ENCODE measurements at places on chromosomes 6 and 20.

GRCh38 chr6:89035252-89036101 lies 45.1 kb upstream of the PNRC1 start:
- DNase-seq = no peak

DNA sequence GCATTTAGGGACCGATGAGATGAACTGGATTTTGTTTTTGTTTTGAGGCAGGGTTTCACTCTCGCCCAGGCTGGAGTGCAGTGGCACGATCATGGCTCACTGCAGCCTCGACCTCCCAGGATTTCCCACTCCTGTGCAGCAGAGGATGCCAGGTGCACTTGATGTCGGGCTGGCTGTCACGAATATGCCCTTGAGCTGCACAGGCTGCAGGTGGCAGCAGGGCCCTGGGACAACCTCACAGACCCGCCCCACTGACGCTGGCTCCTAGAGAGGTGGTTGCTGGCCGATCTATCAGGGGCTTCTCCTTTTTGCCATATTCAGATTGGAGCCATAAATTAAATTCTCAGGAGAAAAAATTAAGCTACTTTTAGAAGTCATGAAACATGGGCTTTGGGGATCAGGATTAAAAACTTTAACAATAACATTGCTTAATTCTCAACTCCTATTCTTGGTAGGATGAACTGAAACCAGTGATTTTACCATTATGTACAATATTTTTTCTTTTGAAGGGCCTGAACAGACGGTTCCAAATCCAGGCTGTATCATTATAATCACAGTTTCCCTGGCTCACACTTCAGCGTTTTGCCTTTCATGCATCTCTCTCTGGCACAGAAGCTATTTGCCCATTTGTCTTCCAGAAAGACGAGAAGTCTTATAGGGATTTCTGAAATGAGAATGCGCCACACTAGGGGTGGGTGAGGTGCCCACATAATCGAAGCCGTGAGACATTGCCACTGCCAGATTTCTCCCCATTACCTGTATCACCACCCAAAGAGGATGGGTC lies 32.4 kb downstream of the NQO2 start:
- no peak for DNase-seq

- DNase-seq = no peak
These were observed 220.0 kb upstream of the THBS2 start for GRCh38 chr6:169473663-169474062.

DNA sequence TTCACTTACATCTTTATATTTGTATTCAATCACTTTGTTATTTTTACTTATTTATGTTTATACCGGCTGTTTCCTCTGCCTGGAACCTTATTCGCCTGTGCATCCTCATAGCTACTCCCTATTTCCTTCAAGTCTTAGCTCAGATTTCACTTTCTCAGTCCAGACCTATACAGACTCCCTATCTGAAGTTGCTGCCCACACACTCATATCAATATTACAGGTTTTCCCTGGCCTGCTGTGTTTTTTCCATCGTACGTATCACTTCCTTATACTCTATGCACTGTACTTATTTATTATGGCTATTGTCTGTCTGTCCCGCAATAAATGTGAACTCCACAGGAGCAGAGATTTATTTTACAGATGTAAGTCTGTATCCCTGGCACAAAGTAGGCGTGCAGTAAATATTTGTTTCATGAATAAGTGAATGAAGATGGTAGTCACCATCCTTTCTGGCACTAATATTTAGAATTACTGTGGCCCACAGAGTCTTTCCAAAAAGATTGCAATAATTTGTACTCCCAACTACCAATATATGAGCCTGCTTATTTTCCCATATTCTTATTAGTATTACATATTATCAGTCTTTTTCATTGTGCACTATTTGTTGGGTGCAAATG lies 64.9 kb downstream of the TNFAIP3 start:
- DNase-seq = no peak

DNA sequence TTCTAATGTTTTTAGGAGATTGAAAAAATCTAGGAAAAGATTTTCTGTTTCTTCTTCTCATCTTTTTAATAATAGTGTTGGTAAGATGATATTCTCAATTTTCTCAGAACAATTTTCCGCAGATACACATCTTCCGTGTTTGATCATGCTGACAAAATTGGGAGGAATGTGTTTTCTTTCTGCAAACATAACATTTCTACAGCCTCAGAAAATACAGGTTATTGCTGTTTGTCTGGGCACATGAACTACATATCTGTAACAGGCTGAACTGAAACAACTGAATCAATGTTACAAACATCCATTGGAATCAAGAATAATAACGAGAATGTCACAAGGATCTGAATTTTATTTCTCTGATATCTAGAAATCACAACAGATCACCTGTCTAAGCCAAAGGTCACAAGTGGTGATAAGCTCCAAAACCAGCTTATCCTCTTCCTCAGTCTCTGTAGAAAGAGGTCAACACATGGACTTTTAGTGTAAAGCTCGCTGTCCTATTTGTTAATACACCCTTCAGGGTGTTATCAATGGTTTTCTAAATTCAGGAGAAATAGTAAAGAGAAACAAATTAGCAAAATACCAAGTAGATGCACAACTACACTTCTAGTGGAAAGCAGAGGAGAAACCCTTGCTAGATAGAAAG lies 197.3 kb upstream of the MARCKS start:
- DNase-seq = no peak

DNA sequence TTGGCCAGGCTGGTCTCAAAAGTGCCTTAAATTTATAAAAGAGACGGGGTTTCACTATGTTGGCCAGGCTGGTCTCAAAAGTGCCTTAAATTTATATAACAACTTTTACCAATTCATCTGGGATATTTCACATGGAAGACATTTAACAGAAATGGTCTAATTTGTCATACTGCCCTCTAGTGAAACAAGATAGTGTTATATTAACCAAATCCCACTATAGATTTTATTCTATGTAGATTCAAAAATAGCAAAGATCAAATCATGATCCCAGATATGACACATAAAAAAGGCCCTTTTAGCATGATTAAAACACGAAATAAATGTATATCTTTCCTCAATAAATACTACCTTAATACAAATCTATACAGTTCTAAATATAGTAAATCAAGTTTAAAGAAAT lies 102.8 kb upstream of the TFAP2D start:
- DNase-seq = no peak

GRCh38 chr6:10513544-10513943 lies 7.6 kb upstream of the GCNT2 start:
- DNase-seq = no peak

DNA sequence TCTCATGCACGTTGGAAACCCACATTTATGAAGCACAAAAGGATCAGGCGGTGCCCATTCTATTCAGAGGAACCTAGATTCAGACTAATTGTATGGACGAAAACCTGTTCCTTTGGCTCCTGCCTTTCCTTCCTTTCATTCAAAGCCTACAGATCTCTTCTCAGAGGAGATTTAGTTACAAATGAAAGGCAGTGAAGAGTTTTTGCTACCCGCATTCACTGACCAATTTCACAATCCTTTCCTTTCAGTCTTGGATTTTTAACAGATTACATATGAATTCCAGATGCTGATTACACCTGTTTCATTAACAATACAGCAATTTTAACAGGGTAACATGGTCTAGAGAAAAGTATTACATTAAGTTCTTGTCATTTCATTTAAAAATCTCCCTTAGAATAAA lies 32.0 kb downstream of the TMEM242 start:
- no peak for DNase-seq

- DNase-seq = no peak
These were observed 951.1 kb upstream of the ADGRB3 start for GRCh38 chr6:67683960-67684359.

DNA sequence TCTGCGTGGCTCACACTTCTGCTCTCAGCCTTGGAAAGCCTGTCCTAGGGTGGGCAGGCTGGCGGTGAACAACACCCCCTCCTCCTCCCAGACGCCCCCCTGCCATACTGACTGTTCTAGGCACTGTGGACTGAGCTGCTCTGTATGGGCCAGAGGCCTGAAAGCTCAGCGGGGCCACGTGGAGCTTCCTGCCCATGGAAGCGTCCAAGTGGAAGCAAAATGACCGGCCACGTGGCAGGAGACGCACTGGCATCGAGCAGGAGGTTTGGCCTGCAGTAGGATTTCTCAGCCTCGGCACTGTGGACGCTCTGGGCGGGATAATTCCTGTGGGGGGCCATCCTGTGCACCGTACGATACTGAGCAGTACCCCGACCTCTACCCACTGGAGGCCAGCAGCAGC lies 88.7 kb downstream of the GRM4 start:
- no peak for DNase-seq

DNA sequence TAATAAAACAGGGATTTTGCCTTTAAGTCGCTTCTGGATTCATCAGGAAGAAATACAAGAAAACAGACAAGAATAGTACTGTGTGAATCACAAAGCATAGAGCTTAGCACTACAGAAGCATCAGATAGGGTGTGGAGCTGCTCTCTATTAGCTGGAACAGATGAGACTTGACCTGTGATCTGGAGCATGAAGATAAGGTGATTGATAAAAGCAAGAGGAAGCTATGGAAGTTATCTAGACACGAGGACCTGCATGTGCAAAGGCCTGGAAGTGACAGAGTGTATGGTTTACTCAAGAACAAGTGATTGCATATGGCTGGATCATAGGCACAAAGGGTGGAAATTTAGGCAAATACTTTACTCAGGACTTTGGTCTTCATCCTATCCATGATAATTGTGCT lies 112.9 kb upstream of the MLIP start:
- DNase-seq = no peak

DNA sequence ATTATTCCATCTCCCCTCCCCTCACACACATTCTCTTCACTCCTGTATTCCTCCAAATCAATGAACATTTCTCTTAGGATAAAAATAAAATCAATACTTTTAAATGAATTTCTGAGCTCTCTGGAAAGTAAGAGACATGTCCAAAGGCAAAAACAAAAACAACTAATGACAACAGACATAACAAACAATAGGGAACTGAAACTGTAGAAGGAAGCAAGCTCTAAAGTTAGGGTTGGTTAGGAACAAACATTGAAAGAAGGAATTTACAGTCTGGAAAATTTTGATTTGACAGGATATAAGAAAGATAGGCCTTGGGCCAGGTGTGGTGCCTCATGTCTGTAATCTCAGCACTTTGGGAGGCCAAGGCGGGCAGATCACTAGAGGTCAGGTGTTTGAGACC lies 17.5 kb upstream of the MYCT1 start:
- DNase-seq = no peak

DNA sequence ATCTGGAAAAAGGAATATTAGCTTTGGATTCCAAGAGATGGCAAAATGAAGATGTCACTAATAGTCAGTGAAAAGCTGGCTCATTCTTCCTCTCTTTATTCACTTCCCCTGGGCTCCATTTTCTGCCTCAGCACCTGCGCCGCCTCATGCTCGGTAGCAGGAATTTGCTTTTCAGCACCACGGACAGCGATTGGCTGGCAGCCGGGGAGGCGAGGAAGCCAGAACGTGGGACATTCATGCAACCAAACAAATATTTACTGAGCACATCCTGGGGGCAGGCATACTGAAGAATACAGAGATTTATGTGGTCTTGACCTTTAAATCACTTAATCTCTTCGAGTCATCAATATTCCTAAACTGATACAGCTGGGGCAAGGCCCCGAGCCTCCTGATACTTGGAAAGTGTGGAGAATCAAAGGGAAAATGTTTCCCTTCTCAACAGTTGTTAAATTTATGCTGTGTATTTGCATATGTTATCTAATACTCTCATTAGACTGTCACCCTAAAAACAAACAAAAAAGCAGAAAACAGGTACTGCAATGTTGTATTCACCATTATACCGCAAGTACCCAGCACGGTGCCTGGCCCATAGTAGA lies 12.1 kb upstream of the PDYN start:
- peak; percentile 79 for DNase-seq

- no peak for DNase-seq
These were observed 1.2 kb downstream of the SYNCRIP start for GRCh38 chr6:85641522-85641896.

GRCh38 chr6:2802521-2803060 lies 37.4 kb downstream of the WRNIP1 start:
- no peak for DNase-seq

DNA sequence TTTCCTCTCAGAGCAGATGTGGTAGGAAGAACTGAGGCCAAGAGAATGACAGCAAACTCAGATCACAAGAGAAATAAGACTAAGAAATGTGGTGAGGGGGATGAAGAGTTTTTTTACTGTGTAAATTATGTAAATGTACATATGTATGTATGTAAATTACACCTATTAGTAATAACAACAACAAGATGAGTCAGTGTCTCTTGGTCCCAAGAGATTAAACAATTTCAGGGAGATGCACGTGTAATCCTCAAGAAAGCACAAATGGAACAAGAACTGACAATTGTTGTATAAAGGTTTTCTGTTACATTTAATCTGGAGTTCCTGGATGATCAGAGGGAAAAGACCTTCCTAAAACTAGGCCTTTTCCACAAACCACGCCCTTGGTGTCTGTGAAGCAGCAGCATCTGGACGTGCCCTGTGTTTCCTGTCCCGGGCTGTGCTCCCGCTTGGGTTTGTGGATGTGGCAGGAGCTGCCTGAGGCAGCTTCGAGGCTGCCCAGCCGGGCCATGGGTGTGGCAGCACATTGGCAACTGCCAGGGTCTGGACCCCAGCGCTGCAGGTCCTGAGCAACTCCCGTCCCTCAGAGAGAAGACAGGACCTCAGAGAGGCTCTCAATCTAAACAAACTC lies 994 bp downstream of the CLDN20 start:
- DNase-seq = no peak

GRCh38 chr6:38533064-38533463 lies 106.7 kb downstream of the BTBD9 start:
- DNase-seq = no peak

GRCh38 chr6:148508401-148509041 lies 165.9 kb downstream of the SASH1 start:
- no peak for DNase-seq

- no peak for DNase-seq
These were observed 95.1 kb upstream of the MPC1 start for GRCh38 chr6:166477647-166478365.

GRCh38 chr6:135651964-135652755 lies 154.6 kb upstream of the AHI1 start:
- DNase-seq = no peak

- no peak for DNase-seq
These were observed 13.1 kb upstream of the NT5DC1 start for GRCh38 chr6:116087437-116088027.
